Activated T-helper 9 cell treated with anti-CD3 and anti-CD28 coated beads, Interleukin-2, amount 50 U/mL, for 16 hours (primary cell): ENCODE measurements at places on chromosomes 4 and X.

- DNase-seq: no peak
Observed at GRCh38 chrX:53072418-53073114, 9.6 kb upstream of the TSPYL2 start.

GRCh38 chr4:104693601-104694201 is 199.0 kb upstream of the CXXC4 start:
- DNase-seq: no peak

- no peak for DNase-seq
Observed at GRCh38 chrX:21014326-21014725, 359.9 kb upstream of the CNKSR2 start.

DNA sequence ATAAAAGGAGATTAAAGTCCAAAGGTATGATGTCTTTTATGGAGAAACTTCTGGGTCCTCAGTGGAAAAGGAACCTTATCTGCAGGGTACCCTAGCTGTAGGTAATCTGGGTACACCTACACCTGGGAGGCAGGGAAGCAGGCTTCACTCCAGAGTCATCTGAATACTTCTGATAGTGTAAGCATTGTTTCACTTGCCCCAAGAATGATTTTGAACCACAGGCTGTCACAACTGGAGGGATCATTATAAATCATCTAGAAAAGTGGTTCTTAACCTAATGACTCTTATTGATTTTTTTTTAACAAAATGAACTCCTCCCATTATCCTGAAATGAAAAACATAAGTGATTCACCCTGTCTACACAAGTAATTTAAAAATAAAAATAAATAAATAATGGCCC is 44.0 kb upstream of the STK26 start:
- DNase-seq: no peak

- no peak for DNase-seq
Observed at GRCh38 chr4:8402640-8403039, 37.9 kb downstream of the ACOX3 start.

DNA sequence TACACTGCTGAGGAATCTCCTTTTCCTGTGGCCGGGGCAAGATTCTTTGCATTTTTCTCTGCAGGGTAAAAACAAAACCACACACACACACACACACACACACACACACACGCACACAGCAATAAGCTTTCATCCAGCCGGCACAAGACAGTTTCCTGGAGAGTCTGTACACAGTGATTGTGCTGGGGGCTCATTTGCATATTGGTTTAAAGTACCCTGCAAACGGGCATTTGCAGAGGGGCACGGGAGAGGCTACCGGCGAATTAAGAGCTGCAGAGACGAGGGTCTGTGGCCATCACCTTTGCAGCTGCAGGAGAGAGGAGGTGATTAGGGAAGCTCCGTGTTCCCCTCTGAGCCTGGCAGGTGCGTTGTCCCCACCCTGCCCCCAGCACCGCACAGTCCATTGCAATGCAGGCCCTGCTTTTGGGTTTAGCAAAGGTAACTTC is 219.9 kb downstream of the SHOX start:
- DNase-seq: no peak

DNA sequence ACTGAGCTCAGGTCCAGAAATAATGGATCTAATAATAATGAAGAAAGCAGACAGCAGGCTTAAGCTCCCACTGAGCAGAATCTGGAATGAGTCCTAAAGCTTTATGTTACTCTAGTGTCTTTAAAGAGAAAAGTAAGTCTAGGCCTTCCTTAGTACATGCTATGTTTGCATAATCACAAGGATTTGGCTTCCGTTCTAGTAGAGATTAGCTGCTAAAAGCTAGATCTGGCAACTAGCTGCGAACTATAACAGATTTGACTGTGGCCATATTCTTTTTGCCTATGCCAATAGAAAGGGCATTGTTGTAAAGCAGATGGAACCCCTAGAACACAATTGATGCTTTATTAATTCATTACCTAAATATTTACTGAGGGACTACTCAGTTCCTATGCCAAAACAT is 19.0 kb downstream of the COX7B2 start:
- no peak for DNase-seq
